IMR-90 (cell line): ENCODE measurements at places on chromosomes 1 and 21. TPM values are rescaled to one million over a fixed set of nuclear protein-coding genes. Genes with fewer than 3 reads are reported as not detected.

DNA sequence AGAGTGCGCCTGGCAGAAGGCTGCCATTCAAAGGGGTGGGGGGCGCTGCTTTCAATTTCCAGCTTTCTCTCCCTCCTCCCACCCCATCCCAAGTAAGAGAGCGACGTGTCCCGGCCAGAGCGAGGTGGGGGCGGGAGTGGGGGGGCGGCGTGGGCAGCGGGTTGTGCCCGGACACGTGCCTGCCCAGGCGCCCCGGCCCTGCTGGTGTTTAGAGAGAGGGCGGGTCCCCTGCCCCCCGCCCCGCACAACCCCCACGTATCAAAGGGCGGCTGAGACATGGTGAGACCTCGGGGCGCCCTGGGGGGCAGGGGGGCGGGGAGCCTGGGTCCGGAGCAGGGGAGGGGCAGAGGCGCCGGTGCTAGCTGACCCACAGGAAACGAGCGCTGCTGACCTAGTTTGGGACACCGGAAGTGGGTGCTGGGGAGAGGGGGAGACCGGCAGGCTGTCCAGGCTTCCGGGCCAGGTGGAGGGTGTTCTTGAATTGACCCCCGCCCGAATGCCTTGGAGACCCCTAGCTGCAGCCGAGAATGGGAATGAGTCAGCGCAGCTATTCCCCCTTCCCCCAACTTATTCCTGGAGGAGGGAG is 1.3 kb downstream of the ZBTB7B start:
- H3K27me3 ChIP-seq = no peaks in the 10 kb centered on the region
- peaks cover 21% of the 10 kb centered on the region for H3K4me1 ChIP-seq
- DNase-seq = peak; percentile 38
- H3K4me3 ChIP-seq = peak overlapping the region; percentile 98

GRCh38 chr1:64323054-64323453 is 119.6 kb downstream of the UBE2U start:
- H3K36me3 ChIP-seq = no peaks in the 10 kb centered on the region
- peaks cover 11% of the 10 kb centered on the region; the same call in 1 of the 2 replicates for H3K27me3 ChIP-seq
- H3K27ac ChIP-seq = no peak overlapping the region

GRCh38 chr1:205532996-205533735 is 28.7 kb downstream of the CDK18 start:
- no peaks in the 10 kb centered on the region for H3K4me1 ChIP-seq
- DNase-seq = no peak
- H3K36me3 ChIP-seq = no peaks in the 10 kb centered on the region
- no peak overlapping the region for H3K4me3 ChIP-seq
- no peak overlapping the region for H3K27ac ChIP-seq

DNA sequence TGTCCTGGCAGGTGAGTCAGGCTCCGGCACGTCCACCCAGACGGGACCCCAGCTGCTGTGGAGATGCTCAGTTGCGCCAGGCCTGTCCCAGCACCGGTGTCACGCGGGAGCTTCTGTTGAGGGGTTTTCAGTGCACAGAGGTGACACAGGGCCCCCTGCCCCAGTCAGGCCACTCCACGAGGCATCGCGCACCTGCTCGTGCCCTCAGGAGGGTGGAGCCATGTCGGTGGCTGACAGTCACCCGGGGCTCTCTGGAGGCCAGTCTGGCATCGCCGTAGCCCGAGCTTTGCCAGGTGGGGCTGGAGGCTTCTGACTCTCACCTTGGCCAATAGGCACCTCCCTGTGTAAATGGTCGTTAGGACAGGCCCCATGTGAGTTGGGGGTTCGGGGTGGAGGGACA is 11.1 kb downstream of the TMEM240 start:
- DNase-seq = no peak
- H3K27me3 ChIP-seq = no peaks in the 10 kb centered on the region
- H3K4me3 ChIP-seq = no peak overlapping the region
- peaks cover 38% of the 10 kb centered on the region for H3K36me3 ChIP-seq

DNA sequence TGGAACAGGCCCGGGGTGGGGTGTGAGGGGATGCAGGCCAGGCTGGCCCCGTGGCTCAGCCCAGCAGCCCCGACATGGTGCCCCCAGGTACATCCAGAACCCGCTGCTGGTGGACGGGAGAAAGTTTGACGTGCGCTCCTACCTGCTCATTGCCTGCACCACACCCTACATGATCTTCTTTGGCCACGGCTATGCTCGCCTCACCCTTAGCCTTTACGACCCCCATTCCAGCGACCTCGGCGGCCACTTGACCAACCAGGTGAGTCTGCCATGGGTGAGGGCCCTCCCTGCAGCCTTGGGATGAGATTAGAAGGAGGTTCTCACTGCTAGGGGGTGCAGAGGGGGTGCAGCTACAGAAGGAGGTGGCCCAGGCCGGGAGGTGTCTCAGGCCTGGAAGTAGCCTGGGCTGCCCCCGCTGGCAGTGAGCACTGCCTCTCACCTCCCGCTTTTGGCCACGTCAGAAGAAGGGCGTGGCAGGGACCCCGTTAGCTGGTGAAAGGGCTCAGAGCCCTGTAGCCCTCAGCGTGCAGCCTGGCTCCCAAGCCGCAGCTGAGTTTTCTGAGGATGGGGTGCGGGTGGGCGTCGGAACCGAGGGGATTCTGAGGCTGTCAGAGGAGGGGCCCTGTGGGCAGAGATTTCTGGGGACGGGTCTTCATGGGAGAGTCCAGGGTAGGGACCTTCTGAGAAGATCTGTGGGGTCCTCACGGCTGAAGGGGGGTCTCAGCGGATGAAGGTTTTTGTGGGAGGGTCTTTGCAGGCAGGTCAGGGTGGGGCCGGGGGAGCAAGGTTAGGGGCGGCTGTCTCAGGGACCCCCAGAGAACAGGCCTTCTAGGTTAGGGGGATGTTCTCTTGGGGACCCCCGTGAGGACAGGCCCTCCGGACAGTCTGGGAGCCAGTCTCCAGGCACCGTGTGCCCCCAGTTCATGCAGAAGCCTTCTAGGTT is 10.4 kb downstream of the TTLL10 start:
- no peaks in the 10 kb centered on the region for H3K36me3 ChIP-seq
- H3K4me1 ChIP-seq = no peaks in the 10 kb centered on the region
- H3K4me3 ChIP-seq = no peak overlapping the region
- H3K27me3 ChIP-seq = peaks cover 2% of the 10 kb centered on the region; the same call in 1 of the 2 replicates
- no peak for DNase-seq

DNA sequence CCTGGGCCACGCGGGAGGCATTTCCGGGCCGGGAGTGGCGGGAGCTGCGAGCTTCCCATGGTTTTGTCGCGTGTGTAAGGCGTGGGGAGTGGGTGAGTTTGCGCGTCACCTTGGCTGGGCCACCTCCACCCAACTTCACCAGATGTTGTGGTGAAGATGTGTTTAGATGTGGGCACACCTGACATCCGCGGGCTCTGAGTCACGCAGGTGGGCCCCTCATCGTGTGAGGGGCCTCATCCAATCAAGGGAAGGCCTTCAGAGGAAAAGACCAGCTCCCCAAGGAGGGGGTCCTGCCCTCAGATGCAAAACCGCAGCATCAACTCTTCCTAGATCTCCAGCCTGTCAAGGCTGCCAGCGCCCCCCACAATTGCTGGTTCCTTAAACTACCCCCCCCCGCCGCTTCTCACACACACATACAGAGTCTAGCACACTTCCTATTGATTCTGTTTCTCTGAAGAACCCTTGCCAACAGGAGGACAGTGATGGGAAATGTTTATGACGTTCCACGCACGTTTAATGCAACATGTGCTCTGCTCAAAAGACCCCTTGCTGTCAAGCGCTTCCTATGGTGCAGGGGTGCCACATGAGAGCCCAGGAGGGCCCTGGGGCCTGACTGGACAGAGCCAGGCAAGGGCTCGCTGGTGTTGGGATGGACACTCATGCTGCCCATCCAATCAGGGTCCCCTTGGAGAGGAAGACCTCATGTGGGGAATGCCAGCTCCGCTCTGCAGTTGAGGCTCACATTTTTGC is 11.9 kb downstream of the ACTRT2 start:
- no peaks in the 10 kb centered on the region for H3K27me3 ChIP-seq
- no peak overlapping the region for H3K27ac ChIP-seq
- H3K4me3 ChIP-seq = no peak overlapping the region

GRCh38 chr1:160708118-160708517 is 3.5 kb downstream of the CD48 start:
- no peaks in the 10 kb centered on the region for H3K27me3 ChIP-seq
- DNase-seq = no peak
- no peak overlapping the region for H3K27ac ChIP-seq
- no peaks in the 10 kb centered on the region for H3K36me3 ChIP-seq
- no peak overlapping the region for H3K4me3 ChIP-seq
- H3K4me1 ChIP-seq = no peaks in the 10 kb centered on the region

GRCh38 chr1:53182111-53182593 is 14.5 kb upstream of the CPT2 start:
- H3K27me3 ChIP-seq = no peaks in the 10 kb centered on the region
- H3K27ac ChIP-seq = peak overlapping the region; percentile 98; the same call in 1 of the 2 replicates
- DNase-seq = peak; percentile 67
- no peak overlapping the region for H3K4me3 ChIP-seq

- no peaks in the 10 kb centered on the region for H3K36me3 ChIP-seq
- no peak overlapping the region for H3K27ac ChIP-seq
- no peak overlapping the region for H3K4me3 ChIP-seq
These were observed 8.8 kb upstream of the WDTC1 start for GRCh38 chr1:27225621-27226020.

The BSND gene
- not detected in 2 replicates for polyA plus RNA-seq

The RHEX gene
- polyA plus RNA-seq = not detected in 2 replicates

The GRHL3 gene
- polyA plus RNA-seq = not detected in 2 replicates

The VCAM1 gene
- polyA plus RNA-seq = 5.7 and 10.1 TPM in 2 replicates
